ENCODE measurements at places on chromosomes 6 and 20.
A peak's percentile ranks its signal among the peaks of the same experiment; 100 is the strongest.

DNA sequence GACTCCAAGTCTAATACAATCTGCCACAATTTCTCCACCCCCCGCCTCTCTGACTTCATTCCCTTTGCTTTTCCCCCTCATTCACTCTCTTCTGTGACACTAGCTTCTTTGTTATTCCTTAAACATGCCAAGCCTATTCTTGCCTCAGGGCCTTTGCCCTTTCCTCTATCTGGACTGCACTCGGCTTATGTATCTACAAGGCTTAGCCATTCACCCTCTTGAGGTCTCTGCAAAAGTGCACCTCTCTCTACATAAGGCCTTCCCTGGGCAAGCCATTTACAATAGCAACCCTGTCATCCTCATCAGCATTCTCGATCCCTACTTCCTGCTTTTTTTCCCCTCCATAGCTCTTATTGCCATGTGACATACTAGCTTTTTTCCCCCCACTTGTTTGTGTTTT is 168.9 kb downstream of the PDSS2 start:
- DNase-seq = no peak

DNA sequence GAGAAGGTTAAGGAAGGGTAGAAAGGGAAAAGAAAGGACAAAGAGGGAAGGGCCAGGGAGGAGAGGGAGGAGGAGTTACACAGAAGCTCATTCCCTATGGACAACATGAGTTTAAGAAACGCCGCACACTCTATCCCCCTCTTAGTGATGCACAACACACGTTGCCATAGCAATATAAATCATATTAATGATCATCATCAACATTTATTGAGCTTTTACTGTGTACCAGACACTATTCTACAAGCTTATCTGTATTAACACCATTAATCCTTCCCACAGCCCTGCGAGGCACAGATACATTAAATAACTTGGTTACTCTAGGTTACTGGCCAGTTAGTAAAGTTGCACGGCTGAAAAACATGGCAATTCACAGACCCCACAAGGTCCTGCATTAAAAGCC is 234.8 kb downstream of the PTPRT start:
- DNase-seq = no peak

- no peak for DNase-seq
Observed at GRCh38 chr6:119259027-119259426, 90.5 kb downstream of the MAN1A1 start.

DNA sequence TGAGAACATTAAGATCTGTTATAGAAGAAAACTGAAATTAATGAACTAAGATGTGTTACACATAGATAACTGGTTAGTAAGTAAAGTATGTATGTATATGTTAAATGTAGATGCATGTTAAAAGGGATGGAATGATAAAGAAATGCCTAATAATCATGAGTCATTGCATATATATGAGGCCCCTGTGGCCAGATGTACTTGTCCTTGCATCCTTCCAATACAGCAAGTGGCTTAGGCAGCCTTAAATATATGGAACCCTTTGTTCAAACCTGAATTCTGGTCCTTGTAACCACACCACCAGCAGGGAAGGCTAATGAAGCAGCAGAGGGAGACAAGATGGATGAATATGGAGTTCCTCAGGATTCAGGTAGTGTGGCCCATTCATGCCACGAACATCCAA is 9.8 kb upstream of the AKAP7 start:
- DNase-seq = no peak

- no peak for DNase-seq
Observed at GRCh38 chr6:100663219-100663863, 198.6 kb upstream of the SIM1 start.

GRCh38 chr6:124661097-124661661 is 301.1 kb upstream of the RNF217 start:
- DNase-seq = no peak

- no peak for DNase-seq
Observed at GRCh38 chr6:99612551-99613408, 6.1 kb downstream of the PRDM13 start.

DNA sequence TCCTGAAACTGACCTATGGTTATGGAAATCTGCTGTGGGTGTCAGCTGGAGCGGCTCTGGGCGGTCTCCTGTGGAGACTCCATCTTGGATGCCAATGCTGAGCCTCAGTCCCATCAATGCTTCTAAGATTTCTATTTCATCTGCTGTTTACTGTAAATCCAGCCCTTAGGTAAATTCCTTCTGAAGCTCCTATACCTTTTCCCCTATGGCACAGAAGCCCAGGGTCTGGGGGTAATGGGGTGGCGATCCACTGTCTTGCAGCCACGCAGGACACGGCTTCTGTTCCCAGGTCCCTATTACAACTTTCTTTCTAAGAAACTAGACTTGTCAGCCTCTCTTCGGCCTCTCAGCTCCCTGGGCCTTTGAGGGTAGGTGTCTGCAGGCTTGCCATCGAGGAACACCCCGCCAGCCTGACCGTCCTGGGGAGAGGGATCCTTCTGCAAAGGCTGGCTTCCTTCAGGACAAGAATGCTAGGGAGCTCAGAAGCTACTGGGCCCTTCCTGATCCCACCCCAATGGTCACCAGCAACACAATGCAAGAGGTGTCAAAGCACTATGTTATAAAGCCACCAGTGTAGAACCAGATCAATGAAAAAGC is 6.4 kb downstream of the CST3 start:
- no peak for DNase-seq

DNA sequence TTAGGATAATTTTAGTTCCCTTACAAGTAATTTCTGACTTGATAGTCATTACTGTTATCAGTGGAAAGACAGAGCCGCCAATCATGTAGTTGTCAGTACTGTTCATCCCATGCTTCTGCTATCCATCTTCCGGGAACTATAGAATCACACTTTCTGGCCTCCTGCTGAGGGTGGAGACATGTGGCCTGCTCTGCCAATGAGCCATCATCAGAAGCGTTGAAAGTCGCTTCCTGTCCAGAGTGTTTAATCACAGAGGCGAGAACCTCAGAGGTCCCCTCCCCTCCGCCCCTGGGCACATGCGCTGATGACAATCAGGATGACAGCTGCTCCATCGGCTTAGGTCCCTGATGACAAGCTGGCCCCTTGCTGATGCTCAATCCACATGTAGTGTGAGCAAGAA is 3.0 kb downstream of the DDO start:
- no peak for DNase-seq

DNA sequence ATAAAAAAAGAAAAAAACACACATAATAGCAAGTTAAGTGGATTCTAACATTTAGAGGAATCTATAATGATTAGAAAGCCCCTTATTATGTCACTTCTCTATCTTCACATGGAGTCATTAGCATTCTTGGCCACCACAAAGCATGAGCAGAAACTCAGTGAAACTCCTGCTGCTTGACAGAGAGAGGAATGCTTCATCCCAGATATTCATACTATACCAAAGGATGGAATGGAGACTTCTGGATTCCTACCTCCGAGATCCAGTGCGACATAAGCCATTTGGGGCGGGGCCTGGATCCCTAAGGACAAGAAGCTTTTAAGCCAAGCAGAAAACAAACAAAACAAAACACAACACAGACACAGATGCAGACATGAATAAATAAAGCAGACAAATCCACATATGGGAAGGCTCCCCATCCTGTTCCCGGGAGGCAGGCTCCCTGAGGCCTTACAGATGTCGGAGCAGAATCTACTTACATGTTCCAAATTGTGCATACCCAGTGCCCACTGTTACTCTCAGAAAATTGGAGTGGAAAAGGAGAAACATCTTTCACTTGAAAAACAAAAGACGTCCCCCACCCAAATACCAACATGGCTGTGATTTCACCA is 727.3 kb downstream of the MAFB start:
- DNase-seq = no peak

DNA sequence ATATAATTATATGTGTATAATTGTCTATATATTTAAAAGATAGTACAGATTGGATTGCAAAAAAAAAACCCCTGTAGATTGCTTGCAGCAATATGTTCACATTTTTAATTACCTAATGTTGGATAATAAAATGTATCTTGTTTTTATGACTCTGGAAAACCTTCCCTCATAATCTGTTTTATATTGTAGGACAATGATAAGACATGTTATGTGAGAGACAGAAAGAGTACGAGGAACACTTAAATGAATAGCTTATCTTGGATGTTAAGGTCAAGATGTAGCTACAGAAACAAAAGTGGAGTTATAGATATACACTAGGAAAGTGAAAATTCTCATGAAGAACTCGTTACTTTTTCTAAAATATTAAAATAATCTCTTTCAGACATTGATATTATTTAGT is 691.6 kb upstream of the IMPG1 start:
- no peak for DNase-seq

GRCh38 chr6:121849477-121849876 is 414.0 kb downstream of the GJA1 start:
- peak; percentile 56 for DNase-seq

GRCh38 chr6:12312736-12313135 is 22.6 kb downstream of the EDN1 start:
- no peak for DNase-seq

GRCh38 chr20:35431621-35432429 is 6.2 kb downstream of the GDF5 start:
- DNase-seq = no peak

DNA sequence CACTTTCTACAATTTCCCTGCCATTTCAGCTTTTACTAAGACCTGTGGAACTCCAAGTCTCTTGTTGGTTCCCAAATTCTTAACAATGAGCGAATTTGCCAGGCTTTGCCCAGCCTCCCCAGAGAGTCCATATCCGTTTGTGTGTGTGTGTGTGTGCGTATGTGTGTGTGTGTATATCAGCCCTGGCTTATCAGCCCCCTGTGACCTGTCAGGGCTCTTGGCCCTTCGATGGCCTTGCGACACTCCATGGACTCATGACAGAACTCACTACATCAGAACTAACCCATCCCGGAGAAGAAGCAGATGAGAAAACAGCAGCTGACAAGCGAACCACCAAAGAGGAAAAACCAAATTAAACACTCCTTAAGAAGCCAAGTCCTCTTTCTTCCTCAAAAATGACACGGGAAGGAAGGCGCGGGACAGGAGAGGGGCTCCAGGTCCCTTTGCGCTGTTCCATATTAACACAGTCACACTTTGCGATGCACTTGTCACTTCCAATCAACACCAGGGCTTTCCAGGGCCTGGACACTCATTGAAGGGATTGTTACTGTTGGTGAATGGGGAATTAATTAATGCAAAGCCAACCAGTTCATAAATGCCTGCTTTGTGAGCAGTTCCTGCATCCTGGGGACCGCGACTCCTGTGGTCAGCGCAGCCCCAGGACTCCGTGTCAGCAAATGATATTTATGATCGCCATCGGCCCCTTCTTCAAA is 524.0 kb downstream of the CD83 start:
- DNase-seq = peak; percentile 77

GRCh38 chr6:129889580-129889979 is 28.5 kb upstream of the TMEM244 start:
- DNase-seq = peak; percentile 80

DNA sequence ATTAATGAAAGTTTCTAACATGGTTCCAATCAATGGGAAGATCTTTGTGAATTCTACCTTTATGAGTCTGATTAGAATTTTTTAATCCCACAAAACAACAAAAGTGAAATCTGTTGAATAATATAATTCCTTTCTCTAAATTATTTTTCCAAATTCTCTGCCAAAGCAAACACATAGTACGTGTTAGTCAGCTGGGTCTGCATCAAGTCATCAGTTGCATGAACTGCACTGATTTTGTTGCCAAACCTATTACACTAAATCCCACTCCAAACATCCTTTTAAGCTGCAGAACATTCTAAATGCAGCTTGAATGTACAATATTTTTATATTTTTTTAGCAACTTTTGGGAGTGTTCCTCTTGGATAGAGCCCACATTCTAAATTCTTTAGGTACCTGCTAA is 199.0 kb upstream of the HSF2 start:
- no peak for DNase-seq

- no peak for DNase-seq
Observed at GRCh38 chr20:40538131-40538530, 150.9 kb downstream of the MAFB start.

- DNase-seq = peak; percentile 84
Observed at GRCh38 chr6:36827261-36828079, 11.8 kb downstream of the CPNE5 start.

DNA sequence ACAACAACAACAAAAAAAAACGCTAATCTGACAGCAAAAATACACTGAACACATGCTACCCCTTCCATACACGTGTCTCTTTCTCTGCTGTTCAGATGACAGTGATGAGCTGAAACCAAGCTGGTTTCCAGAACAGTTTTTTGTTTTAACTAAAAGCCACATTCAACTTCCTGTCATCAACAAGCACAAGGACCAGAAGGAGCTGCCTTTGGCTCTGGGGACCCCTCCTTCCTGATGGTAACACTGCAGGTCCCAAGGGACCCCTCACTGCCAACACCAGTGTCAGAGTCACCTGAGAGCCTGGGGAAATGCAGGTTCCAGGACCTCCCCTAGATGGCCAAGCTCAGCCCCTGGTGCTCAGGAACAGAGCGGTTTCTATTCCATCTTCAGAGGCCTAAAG is 6.0 kb downstream of the CST7 start:
- peak; percentile 35 for DNase-seq

DNA sequence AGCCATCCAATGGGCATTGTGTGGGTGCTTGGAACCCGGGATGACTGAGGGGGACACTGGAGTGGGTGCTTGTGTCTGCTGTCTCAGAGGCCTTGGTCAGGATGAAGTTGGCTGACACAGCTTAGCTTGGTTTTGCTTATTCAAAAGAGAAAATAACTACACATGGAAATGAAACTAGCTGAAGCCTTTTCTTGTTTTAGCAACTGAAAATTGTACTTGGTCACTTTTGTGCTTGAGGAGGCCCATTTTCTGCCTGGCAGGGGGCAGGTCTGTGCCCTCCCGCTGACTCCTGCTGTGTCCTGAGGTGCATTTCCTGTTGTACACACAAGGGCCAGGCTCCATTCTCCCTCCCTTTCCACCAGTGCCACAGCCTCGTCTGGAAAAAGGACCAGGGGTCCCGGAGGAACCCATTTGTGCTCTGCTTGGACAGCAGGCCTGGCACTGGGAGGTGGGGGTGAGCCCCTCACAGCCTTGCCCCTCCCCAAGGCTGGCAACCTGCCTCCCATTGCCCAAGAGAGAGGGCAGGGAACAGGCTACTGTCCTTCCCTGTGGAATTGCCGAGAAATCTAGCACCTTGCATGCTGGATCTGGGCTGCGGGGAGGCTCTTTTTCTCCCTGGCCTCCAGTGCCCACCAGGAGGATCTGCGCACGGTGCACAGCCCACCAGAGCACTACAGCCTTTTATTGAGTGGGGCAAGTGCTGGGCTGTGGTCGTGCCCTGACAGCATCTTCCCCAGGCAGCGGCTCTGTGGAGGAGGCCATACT is 49.4 kb downstream of the PYGB start:
- no peak for DNase-seq

DNA sequence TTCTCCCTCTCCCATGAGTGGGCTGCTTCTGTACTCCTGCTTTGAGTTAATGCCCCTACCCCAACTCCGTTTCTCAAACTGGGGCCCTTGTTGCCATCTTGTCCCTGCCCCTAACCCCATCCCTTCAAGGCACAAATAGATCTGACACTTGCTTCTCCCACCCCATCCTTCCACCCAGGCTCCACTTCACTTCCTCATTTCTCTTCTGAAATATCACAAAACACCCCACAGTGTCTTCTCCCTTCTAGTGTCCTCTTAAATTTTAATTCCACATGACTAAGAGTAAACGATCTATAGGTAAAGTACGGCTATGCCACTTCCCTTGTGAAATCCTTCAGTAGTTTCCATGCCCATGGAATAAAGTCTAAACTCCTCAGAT is 571.6 kb upstream of the NOX3 start:
- DNase-seq = peak; percentile 11
